ENCODE measurements at places on chromosomes 3 and 15.

DNA sequence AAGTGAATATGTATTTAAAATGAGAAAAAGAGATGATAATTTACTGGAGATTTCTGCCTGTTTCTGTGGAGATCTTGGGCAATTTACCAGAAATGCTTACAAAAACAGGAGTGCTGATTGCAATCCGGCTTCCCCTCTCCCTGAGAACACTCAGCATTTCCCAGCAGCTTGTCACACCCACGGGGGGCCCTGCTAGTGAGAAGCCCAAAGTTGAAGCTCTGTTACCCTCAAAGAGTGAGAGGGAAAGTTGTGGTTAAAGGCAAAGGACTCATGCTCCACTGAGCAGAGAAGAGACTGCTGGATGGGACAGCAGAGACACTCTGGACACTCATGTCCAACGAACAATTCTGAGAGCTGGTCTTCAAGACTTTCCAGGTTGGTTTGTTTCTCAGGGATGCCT lies 2.9 kb downstream of the MCTP2 start:
- DNase-seq = no peak

GRCh38 chr15:67859331-67859946 lies 19.6 kb upstream of the RNU6-1 start:
- DNase-seq = no peak

GRCh38 chr3:140599009-140599408 lies 78.9 kb upstream of the TRIM42 start:
- no peak for DNase-seq

DNA sequence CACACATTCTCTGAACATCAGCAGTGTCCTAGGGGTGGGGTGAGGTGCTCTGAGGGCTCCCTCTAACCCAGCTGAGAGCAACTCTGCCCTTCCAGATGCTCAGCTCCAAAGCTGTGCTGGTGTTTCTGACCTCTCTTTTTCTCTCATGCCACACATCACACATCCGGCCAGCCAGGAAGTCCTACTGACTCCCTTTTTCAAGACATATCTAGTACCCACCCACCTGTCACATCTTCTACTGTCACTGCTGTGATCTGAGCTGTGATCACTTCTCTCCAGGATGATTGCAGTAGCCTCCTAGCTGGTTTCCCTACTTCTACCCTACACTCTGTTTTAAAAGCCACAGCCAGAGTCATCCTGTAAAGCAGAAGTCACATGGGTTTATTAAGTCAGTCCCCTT lies 30.2 kb upstream of the MASP1 start:
- DNase-seq = no peak

DNA sequence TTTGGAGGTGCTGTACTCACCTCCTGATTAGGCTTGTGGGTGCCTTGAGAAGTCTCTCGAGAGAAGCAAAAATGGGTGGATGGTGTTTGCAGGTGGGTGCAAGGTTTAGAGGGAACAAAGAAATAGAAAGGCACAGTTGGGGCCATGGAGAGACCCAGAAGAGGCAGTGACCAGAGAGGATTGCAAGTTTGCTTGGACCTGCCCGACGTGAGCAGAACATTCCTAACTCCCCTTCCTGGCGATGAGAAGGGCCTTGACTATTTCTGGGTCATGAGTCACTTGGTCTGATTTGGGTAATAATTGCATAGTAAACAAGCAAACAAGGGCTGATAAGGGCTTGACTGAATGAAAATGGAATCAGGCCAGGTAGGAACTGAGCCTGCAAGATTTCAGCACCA lies 7.0 kb upstream of the CTSH start:
- no peak for DNase-seq

DNA sequence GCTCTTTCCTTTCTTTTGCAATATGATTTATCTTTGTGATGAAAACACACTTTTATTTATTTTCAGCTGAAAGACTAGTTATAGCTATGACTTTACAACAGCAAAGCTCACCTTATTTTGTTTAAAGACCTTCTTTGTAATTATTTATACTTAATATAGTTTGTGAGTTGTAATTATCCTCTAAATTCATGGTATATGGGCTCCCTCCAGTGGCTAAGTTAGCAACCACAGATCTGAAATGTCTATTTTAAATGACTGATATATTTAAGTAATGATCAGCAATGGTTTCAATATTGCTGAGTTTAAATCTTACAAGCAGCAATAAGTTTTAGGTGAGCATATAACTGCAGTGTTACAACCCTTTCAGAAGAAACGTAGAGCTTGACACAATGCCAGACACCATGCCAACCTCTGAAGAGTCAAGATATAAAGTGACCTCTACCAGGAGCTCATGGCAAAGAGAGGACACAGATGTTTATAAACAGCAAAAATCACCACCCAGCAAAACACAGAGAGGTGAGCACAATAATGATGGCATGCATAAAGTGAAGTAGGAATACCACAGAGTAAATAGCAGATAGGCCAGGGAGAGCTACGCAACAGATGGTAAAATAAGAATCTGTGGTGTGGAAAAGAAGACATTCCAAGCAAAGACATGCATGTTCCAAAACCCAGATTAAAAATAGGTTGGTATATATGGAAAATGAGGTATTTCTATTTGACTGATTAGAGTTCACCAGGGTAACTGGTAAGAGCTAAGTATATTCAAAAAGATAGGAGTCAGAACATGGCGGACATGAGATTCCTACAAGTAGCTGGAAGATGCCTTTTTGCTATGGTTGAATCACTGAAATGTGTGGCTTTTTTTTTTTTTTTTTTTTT lies 143.7 kb upstream of the ZNF385D start:
- DNase-seq = peak; percentile 47

DNA sequence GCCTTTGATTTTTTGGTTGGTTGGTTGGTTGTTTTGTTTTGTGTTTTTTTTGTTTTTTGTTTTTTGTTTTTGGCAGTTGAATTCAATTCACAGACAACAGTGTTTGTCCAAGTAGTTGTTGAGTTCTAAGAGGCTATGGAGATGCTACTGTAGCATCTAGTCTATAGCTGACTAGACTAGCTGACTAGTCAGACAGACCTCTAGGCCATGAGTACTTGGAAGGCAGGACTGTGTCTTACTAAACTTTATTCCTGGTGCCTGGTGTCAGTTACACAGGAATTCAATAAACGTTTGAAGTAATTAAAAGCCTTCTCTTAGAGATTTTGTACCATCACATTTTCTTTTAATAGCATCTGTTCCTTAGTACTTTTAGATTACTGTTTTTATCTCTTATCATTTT lies 35.7 kb downstream of the RNF13 start:
- DNase-seq = no peak

DNA sequence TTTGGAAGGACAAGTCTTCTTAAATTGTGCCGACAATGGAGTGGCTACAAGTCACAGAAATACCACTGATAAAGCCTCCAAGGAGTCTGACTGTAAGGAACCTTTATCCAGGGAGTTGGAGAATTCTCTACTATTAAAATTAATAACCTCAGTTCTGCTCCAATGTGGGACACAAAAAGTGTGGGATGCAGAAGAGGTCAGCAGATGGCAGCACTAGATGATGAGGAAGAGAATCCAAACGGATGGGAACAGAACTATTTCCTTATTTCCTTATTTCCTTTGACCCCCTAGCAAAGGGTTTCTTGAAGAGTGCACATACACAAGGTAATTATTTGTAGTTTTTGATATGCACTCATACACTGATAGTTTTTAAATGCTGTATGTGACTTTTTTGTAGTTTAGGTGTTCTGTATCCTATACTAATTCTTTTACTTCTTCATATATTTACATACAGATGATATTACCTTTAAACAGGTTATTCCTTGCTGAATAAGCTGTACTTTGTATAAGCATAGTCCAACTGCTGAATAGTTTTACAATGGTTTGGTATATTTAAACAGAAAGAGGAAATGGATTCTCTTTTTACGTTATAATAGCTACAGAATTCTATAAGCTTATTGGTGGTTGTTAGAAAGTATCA lies 25.6 kb upstream of the NLGN1 start:
- no peak for DNase-seq

DNA sequence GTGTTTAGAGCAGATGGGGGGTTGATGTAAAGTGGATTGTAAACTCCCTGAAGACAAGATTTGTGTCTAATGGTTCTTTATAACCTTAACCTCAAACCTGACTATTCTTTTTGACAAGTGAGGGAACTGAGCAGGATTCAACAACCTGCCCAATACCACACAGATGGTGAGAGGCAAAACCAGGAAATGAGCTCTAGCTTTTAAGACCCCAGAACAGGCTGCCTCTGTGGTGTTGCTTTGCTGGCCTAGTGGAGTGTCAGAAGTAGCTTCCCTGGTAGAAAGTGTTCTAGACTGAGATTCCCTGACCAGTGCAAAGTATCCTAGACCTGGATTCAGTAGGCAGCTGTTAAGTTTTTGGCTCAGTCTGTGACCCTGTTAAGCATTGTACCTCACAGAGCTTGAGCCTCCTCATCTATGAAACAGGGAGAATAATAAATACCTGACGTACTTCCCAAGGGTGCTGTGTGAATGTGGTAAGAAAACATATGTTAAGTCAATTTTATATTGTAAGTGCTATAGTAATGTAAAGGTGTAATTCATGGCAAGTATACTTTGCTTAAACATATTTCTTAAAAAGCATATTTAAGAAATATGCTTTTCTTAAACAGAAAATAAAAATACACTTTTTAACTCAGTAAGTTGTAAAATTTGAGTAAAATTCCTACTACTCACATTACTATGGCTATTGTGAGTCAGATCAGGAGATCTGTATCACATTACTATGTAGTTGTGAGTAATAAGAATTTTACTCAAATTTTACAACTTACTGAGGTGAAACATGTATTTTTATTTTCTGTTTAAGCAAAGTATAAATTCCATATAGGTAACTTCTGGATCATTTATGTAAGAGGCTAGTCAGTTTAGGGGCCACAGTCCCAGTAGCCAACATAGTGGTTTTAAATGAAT lies 8.8 kb downstream of the GPR87 start:
- DNase-seq = no peak

GRCh38 chr3:31247850-31248562 lies 284.7 kb upstream of the STT3B start:
- DNase-seq = no peak

- no peak for DNase-seq
Measured at GRCh38 chr3:114518206-114518808, 224.5 kb downstream of the TIGIT start.

- DNase-seq = no peak
Measured at GRCh38 chr15:39282663-39283208, 298.1 kb upstream of the THBS1 start.

DNA sequence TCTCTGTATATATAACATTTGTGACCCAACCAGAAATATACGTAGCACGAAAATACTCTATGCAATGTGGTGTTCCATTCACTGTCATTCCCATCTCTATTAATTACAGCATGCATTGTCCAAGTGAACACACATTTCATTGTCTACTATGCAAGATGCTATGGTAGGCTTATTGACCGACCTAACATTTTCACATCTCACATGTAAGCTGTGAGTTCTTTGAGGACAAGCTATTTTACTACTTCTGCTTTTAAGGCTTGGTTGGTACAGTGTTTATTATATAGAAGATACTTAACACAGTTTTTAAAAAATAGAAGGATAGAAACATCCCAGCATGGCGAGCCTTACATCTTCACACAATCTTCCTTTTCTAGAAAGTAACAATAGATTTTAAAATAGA lies 164.4 kb downstream of the KLHL25 start:
- DNase-seq = no peak

DNA sequence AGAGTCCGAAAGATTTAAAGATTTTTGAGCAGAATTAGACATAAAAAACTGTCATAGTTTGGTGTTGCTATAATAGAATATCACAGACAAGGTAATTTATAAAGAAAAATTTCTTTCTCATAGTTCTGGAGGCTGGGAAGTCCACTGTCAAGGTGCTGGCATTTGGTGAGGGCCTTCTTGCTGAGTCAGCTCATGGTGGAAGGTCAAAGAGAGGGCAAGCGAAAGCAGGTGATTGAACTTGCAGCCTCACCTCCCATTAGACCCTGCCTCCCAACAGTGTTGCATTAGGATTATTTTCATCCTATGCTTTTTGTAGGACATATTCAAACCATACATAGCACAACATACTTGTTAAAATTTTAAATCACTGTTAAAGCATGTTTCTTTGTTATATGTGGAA lies 9.9 kb downstream of the SELENOT start:
- no peak for DNase-seq
